ENCODE measurements at places on chromosomes 13 and 19. TPM values are rescaled to one million over a fixed set of nuclear protein-coding genes. Genes with fewer than 3 reads are reported as not detected.
A peak's percentile ranks its signal among the peaks of the same experiment; 100 is the strongest.

The VAV1 gene
- total RNA-seq: 111 TPM

The ZBTB32 gene
- 192 TPM for total RNA-seq

The KIRREL2 gene
- total RNA-seq: 3.0 TPM

The MYO1F gene
- total RNA-seq: 23.3 TPM

The FUT2 gene
- not detected for total RNA-seq

The MBD3L3 gene
- not detected for total RNA-seq

The GPC6 gene
- total RNA-seq: not detected

The PSG3 gene
- total RNA-seq: not detected

The PSG6 gene
- total RNA-seq: not detected

The BSPH1 gene
- not detected for total RNA-seq

The C19orf73 gene
- 2.2 TPM for total RNA-seq

The CD33 gene
- total RNA-seq: 1.7 TPM

The ZNF528 gene
- 10.1 TPM for total RNA-seq

The FBXO17 gene
- not detected for total RNA-seq

The TPTE2 gene
- 0.30 TPM for total RNA-seq

DNA sequence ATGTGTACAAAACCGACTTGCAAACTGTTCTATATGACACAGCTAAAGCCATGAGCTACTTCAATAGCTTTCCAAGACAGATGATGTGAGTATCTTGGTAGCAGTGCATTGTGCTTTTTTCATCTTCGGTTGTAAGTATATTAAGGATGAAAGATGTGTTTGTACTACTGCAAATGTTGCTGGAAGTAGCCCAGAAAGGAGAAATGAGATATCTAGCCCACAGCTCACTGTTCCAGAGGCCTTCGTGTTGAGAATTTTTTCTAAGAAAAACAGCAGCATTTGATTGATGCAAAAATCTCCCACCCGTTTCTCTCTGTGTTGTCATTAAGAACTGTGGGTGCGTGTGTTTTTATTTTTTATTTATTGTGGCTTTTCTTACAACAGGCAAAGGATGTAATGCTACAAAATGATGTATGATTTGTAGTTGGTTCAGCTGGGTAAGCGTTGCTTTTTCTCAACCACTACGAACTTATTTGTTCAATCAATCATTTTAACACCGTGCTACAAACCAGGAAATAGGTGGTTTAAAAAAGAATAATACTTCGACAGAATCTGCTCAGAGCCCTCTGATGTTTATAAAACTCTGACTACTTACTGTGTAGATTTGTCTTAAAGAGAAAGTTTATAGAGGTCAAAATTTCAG is 41.6 kb upstream of the RFC3 start:
- no peak for DNase-seq

- DNase-seq: no peak
Measured at GRCh38 chr19:7516333-7516732, 430 bp downstream of the ZNF358 start.

DNA sequence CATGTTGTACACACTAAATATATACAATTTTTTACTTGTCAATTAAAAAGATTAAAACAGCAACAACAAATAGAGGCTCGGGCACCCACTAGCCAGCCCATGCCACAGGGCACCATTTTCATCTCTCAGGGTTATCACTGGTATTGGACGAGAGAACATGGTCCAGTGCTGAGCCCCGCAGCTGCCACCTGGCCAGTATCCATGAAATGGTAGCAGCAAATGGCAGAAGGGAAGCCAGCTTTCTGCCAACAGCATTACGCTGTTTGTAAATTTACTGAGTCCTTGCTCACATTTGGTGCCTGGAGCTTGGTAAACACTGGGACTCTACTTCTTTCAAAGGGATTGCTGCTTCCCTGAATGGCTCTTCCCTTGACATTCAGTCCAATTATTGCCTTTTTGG is 87.9 kb upstream of the WASF3 start:
- DNase-seq: no peak

DNA sequence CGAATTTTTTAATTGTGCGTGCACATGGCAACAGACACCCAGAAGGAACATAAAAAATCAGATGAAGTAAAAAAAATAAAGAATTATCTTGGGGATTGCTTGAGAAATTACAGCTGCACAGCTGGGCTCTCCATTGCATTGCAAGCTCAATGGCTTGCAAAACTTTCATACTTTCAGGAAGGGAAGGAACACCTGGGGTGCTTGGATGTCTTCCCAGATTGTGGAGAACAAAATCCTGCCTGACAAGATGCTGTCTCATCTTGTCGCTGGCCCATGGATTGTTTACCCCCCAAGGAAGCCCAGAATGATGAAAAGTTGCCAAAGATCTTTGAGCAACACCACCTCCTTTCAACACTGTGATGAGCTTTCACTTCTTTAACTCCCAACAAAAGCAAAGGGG is 11.0 kb upstream of the CASP14 start:
- DNase-seq: no peak

- no peak for DNase-seq
Measured at GRCh38 chr13:77511552-77511951, 24.0 kb upstream of the SCEL start.

- no peak for DNase-seq
Measured at GRCh38 chr13:112926993-112927392, 42.0 kb upstream of the MCF2L start.

DNA sequence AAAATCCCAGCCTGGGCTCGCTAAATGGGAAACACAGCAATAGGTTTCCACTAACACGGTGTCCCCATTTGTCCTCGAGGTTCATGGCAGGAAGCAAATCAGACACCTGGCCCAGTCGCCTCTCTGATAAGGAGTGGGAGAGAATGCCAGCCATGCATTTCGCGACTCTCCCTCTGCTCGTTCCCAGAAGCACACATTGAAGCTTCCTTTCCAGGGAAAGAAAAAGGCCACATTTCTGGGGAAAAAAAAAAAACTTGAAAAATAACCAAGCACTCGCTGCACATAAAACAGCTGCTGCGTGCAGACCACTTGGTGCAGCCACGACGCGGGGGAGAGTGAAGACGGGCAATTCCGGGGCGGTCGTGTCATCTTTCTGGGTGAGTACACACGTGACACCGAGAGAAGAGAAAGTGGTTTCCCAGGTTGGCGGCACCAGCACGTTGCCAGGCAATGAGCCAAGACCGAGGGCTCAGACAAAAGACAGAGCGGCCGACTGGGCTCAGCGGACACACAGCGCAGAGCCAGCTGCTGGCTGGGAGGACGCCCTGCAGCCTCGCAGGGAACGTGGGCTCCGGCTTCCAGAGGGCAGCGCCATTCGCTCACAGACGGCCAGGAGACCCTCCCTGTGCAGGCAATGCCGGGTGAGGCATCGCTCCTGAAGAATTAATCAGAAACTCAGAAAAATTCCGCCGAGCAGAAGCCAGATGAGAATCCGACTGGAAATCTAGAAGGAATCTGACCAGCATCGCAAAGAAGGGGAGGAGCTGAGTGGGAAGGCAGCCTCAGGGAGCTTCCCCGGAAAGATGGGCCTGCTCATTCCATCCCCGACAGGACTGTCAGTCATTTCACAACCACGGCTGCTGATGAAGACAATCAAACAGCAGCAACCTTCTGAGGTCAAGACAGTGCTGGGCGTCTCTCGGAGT is 83.2 kb upstream of the IRS2 start:
- DNase-seq: peak; percentile 22

GRCh38 chr19:2421581-2422306 is 5.6 kb downstream of the TIMM13 start:
- DNase-seq: no peak

GRCh38 chr13:79282976-79283375 is 123.1 kb downstream of the RBM26 start:
- no peak for DNase-seq

- no peak for DNase-seq
Measured at GRCh38 chr19:18320865-18321733, 1.8 kb downstream of the LSM4 start.

GRCh38 chr19:2850256-2850925 is 9.1 kb downstream of the ZNF555 start:
- no peak for DNase-seq

GRCh38 chr19:4504297-4504701 is 14.0 kb downstream of the PLIN4 start:
- DNase-seq: no peak

GRCh38 chr13:113559901-113560644 is 24.5 kb upstream of the TFDP1 start:
- no peak for DNase-seq

DNA sequence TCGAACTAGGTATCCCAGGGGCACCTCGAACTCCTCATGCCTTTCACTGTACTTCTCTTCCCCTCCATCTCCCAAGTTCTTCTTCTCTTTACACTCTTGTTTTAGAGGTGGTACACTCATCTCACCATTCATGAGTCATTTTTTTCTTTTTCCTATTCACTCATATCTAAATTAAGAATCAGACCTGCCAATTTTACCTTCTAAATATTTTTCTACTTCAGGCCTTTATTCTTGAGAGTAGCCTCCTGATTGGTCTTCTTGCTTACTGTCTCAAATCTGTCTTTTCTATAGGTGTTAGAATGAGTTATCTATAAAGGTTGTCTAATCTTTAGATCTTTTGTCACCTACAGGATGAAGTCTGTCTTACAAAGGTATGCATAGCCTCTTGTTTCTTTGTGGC is 20.7 kb downstream of the TDRD3 start:
- no peak for DNase-seq

- no peak for DNase-seq
Measured at GRCh38 chr13:103931331-103931845, 865.2 kb upstream of the SLC10A2 start.

DNA sequence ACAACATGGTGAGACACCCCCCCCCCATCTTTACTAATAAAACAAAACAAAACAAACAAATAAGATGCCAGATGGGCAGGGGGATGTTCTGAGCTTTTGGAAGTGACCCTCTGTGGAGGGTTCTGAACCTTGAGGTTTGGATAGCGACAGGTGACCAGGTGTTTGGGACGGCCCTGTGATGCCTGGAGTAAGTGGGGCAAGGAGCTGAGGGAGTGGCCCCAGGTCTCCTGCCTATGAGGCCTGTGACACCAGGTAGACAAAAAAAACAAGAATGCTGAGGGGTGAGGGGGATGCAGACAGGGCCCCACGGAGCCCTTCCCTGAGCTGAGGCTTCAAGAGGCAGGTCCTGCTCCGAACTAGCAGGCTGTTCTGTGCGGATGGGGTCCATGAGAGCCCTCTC is 9.2 kb downstream of the ADGRE2 start:
- no peak for DNase-seq

DNA sequence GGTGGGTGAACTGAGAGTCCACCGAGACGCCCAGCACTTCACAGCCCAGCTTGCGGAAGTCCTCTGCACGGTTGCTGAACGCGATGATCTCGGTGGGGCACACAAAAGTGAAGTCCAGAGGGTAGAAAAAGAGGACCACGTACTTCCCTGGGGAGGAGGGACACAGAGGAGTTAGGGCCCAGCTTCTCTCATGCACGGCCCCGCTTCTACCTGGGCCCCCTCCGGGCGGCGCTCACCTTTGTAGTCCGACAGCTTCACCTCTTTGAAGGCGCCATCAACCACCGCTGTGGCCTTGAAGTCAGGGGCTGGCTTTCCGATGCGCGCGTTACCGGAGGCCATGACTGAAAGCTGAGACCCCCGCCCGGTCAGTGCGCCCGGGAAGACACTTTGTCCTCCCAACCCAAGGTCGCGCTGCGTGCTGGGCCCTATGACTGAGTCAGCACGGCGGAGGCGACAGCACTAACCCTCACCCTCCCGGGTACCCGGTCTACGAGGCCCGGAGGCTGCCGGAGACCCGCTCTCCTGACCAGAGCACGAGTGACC is 606 bp downstream of the PRDX2 start:
- peak; percentile 35 for DNase-seq

DNA sequence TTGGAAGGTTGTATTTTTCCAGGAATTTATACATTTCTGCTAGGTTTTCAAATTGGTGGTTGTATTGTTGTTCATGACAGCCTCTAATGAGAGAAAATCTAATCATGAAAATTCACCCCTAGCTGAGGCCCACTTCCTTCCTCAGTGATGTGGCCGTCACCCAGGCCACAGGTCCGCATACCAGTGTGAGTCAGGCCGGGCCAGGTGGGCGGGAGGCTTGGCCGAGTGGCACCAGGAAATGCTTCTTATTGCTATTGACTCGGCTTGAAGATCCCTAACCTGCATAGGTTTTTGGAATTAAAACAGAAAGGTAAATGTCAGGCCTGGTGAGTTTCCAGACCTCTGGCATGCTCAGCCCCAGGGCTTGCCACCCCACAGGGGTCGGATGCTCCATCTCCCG is 88.7 kb downstream of the SCGB2B2 start:
- no peak for DNase-seq

GRCh38 chr13:112175162-112176075 is 108.5 kb downstream of the SOX1 start:
- DNase-seq: no peak

DNA sequence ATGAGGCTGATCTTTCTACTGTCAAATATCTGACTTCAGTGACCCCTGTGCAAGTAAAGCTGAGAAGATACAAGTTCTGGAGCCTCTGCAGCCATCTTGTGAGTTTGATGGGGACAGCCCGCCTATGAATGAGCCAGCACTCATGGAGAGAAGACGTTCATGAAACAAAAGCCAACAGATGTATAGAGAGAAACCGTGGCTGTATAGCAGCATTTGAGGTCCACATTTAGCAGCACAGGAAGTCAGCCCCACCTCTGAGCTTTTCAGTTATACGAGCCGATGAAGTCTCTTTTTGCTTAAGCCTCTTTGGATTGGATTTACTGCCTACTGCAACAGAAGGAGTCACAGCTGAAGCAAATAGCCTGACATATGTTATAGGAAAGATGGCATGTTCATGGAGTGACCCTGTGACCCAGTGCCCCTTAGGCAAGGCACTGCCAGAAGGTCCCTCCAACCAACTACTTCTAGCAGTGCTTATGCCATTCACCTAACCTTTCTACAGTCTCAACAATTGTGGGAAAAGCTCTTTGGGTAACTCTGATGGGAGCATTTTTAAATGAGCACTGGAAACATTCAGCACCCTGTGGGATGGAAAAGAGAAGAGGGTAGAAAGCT is 3.5 kb upstream of the DLEU7 start:
- DNase-seq: no peak

- no peak for DNase-seq
Measured at GRCh38 chr13:98060282-98060681, 82.6 kb upstream of the FARP1 start.

DNA sequence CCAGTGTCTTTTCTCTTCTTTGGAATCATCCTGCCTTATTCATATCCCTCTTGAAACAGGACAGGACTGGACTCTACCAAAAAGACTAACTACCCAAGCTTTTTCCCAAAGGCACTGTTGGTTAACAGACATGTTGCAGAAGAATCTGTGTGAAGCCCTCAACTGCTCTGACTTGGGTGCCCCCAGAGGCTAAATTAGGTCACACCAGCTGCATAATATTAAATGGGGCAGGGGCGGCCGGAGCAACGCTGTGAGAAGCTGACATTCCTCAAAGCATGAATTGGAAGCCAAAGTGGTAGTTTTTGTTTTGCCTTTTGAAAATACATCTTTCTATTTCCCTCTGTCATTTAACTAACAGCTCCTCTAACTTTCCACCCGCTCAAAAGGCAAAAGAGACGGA is 185.9 kb downstream of the LHFPL6 start:
- DNase-seq: no peak

GRCh38 chr19:48239582-48240141 is 16.1 kb downstream of the CARD8 start:
- no peak for DNase-seq
